ENCODE measurements at places on chromosomes 7 and 10. TPM values are rescaled to one million over a fixed set of nuclear protein-coding genes. Genes with fewer than 3 reads are reported as not detected.

The SKAP2 gene
- total RNA-seq, result 55.2 TPM

The HMX3 gene
- not detected for total RNA-seq

DNA sequence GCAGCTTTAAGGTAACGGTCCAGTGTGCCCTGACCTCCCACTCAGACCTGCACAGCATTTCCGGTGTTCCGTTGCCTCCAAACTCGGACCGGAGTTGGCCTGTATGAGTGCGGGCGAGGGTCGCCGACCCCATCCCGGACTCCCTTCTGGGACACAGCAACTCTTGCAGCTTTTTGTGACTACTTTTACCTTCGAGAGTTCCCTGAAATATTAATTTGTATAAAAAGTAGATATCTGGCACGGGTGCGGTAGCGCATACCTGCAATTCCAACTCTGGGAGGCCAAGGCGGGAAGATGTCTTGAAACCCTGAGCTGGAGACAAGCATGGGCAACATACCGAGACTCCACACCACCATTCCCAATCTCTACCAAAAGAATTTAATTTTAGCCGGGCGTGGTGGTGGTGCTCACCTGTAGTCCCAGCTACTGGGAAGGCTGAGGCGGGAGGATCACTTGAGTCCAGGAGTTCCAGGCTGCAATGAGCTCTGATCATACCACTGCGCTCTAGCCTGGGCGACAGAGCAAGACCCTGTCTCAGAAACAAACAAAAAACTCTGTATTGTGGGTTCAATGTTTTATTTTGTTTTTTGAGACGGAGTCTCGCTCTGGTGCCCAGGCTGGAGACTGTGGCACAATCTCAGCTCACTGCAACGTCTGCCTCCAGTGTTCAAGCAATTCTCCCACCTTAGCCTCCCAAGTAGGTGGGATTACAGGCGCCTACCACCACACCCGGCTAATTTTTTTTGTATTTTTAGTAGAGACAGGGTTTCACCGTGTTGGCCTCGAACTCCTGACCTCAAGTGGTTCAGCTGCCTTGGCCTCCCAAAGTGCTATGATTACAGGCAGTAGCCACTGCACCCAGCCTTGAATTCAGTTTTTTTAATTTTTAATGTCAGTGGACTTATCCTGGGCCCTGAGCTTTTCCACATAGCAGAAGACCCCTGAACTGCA, 1.1 kb upstream of the PPP1R35 start:
- no peak for DNase-seq

DNA sequence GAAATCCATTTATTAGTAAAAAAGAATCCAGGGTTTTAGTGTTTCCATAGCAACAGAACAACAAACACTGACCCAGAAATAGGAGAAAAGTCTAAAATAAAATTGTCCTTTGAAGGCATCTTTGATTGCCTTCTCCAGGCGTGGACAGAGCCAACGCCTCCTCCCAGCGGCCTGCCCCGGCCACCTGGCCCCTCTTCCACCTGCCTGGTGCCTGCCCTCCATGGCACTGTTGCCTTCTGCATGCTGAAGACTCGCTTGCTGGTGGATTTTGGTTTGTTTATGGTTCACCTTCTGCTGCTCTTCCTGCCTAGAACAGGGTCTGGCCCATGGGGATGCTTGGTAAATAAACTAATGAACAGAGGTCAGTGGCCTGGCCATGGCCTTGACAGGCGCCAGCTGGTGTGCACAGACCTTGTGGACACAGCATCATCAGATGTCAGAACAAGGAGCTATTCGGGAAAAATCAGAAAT, 107.4 kb downstream of the DYNC2I1 start:
- DNase-seq, result peak; percentile 77
